LHCN-M2 (cell line): ENCODE measurements at places on chromosomes 12 and 14. TPM values are rescaled to one million over a fixed set of nuclear protein-coding genes. Genes with fewer than 3 reads are reported as not detected.

DNA sequence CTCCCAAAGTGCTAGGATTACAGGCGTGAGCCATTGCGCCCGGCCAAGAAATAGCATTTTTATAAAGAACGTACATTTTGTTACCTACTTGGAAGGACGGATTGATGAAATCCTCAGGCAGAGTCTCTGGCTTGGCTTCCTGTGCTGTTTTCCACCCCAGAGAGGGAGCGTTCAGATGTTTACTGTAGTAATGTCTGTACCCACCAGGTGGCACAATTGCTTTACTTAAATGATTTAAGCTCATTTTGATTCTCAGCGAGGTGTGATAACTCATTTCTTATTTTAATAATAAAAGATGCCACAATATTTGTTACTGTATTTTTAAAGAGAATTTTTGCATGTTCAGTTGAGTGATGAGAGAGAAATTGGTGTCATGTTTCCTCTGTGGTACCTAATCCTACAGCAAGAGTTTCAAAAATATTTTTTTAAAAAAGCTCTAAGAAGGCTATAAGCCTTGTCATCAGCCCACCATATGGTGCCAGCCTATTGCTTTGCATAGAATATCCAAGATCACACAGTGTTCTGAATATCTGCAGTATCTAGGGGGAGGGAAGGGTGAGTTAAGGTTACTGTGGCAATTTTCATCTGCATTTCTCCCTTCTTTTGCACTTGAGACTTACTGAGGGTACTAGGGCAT is 82.6 kb upstream of the TRAF3 start:
- DNase-seq = peak; percentile 67

GRCh38 chr12:5792343-5792742 is 152.7 kb downstream of the ANO2 start:
- DNase-seq = no peak

- peak; percentile 75 for DNase-seq
Measured at GRCh38 chr14:24921903-24922302, 128.0 kb downstream of the STXBP6 start.

DNA sequence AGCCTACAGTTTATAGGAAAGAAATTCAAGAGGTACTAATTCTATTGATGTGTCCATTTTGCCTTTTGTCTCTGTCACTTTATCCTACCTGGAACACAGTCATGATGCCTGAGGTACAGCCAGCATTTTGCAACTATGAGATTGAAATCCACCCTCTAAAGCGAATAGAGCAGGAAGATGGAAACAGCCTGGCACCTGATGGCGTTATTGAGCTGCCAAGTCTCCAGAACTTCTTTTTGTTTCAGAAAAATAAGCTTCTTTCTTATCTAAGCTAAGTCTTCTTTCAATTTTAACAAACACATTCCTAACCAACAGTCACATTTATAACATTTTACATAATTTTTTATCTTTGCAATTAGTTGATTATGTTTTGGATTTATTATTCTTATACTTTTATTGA is 182.1 kb downstream of the PAWR start:
- DNase-seq = no peak

DNA sequence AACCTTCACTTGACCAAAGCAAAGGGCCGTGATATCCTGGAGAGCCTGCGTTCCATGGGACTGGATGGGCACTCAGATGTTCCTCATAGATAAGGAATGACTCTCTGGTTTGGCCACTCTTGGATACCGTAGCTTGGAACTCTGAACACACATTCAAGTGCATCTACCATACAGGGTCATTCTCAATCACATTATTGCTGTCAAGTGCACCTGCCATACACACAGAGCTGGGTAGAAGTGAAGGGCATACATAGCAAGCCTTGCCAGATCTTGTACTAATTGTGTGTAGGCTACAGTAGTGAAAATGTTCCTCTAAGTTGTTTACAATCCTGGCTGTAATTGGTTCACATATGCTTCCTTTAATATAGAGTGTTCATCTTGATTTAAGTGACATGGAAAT is 58.3 kb downstream of the PELI2 start:
- DNase-seq = no peak

DNA sequence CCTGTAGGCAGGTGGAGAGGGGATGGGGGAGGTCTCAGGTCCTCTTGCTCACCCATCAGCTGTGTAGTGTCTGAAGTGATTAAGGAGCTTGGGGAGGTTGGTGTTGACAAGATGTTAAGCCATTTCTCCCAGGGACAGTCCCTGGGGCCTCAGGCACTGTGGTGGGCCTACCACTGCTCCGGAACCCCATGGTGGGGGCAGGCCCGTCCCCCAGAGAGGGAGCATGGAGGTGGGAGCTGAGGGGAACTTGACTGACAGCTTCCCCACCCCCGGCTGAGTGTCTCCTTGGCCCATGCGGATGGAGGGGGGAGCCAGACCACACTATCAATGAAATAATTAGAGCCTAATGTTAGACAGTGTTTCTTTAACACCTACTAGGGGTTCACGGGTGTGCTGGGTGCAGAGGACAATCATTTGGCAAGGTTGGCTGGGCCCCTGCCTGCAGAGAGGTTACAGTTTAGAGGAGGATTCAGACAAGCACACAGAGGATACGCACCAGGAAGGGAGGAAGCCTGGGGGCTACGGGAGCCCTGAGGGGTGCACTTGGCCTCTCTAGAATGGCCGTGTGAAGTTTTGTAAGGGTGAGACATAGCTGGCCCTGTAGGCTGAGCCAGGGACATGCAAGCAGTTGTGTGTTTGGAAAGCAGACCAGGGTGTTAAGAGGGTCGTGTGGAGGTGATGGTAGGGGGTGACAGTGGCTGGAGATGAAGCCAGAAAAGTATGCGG is 19.3 kb upstream of the KRT80 start:
- no peak for DNase-seq

GRCh38 chr12:11040162-11040561 is 9.0 kb upstream of the TAS2R31 start:
- DNase-seq = no peak

GRCh38 chr12:49588721-49589516 is 16.5 kb downstream of the FAM186B start:
- peak; percentile 82 for DNase-seq

DNA sequence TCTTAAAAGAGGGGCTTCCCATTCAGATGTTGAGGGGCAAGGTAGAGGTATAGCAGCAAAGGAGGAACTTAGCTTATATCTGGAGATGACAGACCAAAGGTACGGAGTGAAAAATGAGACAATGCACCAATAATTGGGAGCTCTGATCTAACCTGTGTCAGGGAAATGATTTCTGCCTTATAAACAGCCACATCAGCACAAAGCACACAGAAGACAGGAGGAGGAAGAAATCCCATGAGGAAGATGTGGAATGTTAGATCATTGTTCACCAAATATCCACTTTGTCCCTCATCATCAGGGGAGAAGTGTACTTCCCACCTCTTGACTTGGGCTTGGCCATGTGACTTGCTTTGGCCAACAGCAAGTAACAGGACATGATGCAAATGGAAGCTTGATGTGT is 93.7 kb upstream of the WSCD2 start:
- no peak for DNase-seq

GRCh38 chr14:71262441-71262840 is 355.2 kb downstream of the PCNX1 start:
- DNase-seq = no peak

GRCh38 chr12:116677202-116677661 is 60.6 kb downstream of the SPRING1 start:
- DNase-seq = no peak

DNA sequence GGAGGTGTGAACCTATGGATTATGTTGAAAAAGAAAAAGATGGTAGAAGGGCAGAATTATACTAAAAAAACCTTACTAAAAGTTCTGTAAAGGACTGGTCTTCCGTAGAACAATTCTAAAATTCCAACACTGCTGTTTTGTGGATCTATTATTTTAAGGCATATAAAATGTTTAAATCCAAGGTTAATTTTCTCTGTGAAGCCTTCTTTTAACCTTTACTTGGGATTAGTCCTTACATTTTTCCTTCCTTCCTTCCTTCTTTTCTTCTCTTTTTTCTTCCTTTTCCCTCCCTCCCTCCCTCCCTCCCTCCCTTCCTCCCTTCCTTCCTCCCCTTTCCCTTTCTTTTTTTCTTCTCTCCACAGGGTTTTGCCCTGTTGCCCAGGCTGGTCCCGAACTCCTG is 4.9 kb upstream of the GTSF1 start:
- no peak for DNase-seq

DNA sequence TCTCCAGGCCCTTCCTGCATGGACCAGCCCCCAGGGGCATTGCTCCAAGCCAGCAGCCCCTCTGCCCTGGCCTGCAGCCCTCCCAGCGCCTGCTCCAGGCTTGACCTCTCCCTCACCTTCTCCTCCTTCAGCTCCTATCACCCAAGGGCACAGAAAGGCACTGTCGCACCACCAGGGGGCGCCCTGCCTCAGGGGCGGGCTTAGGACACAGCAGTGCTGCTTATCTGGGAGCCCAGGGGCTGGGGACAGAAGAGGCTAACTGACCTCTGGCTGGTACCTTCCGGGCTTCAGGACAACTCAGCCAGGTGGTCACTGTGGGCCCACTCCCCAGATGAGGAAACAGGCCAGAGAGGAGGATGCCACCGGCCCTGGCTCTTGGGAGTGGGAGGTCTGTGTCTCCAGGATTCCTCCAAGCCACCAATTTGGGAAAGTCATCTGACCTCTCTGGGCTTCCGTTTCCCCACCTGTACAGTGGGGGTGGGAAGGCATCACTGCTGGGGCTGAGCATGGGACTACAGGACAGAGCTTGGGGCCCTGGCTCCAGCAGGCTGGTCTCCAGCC is 25.3 kb upstream of the GPR132 start:
- DNase-seq = peak; percentile 64

DNA sequence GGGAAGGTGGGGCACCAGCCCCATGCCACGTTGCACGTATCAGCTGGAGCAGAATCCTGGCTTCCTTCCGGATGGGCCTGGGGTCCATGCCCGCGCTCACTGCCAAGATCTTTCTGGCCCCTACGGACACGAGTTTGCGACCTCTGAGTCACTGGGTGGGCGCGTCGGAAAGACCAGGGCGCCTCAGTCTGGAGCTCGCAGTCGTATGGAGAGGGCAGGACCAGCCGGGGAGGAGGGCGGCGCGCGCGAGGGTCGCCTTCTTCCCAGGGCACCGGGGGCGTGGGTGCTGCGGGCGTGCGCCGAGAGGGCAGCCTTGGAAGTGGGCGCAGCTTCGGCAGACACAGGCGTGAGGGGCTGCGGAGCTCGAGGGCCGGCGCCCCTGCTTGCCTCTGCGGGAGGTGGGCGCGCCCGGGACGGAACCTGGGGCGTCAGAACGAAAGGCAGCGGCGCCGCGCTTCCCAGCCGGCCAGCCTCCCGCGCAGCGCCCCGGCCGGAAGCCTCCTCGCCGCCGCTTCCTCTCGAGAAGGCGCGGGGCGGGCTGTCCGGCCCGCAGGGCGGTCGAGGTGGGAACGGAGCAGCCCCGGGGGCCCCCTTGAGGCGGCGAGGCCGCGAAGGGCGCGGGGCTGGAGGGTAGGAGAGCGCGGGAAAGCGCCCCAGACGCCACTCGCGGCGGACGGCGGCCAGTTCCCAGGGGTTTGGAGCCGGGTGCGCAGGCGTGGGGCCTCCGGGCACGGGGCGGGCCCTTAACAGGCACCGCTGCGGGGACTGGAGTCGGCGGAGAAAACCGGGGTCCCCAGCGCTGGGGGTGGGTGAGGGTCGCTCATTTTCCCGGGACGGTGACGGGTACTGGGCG is at the start of gene ARL6IP4:
Gene ARL6IP4, plus strand, starts transcription at position 499 of the 853 bp plus-strand sequence. CDS start 459 bp downstream, outside the sequence.
- DNase-seq = peak; percentile 53

- DNase-seq = no peak
Measured at GRCh38 chr14:45252366-45253069, 484 bp downstream of the MIS18BP1 start.

DNA sequence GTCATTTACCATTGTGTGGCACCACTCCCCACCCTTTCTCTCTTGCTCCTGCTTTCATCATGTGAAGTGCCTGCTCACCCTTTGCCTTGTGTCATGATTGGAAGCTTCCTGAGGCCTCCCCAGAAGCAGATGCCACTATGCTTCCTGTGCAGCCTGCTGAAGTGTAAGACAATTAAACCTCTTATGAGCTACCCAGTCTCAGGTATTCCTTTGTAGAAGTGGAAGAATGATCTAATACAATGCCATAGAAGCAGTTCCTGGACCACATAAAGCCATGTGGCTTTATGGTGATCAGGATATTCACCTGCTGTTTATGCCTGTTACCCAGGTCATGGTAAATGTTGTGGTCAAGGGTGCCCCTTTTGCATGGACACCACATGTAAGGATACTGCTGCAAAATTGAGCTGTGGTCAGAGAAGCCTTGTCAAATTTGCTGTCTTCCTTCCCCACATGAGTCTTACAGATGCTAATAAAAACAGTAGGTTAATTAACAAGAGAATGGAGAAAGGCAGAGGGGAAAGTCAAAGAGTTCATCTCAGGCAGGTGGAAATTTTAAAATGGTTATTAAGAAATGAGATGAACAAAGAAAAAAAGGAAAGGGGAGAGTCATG is 112.8 kb upstream of the IFNG-AS1 start:
- no peak for DNase-seq

GRCh38 chr14:31950764-31951637 is 126.1 kb upstream of the ARHGAP5 start:
- DNase-seq = peak; percentile 48

GRCh38 chr12:113988064-113988451 is 21.9 kb upstream of the RBM19 start:
- DNase-seq = no peak

Gene ITPR2
- 3.3 and 6.9 TPM in 2 replicates for total RNA-seq

Gene AKAP3
- 0.52 and 1.4 TPM in 2 replicates for total RNA-seq

Gene TAS2R30
- total RNA-seq = 0.32 and 0.57 TPM in 2 replicates

Gene PZP
- not detected in 2 replicates for total RNA-seq

Gene ERP27
- not detected in 2 replicates for total RNA-seq

Gene CLBA1
- total RNA-seq = 9.4 and 10.8 TPM in 2 replicates

Gene CCDC184
- total RNA-seq = 0.26 and 0.57 TPM in 2 replicates

Gene ADCY6
- total RNA-seq = 24.7 and 25.6 TPM in 2 replicates
